ENCODE measurements at places on chromosomes 2 and 18. TPM values are rescaled to one million over a fixed set of nuclear protein-coding genes. Genes with fewer than 3 reads are reported as not detected.

Gene KCNIP3
- total RNA-seq = 25.6 TPM

Gene MAL
- total RNA-seq = not detected

Gene FBXO15
- total RNA-seq = not detected

Gene ASTL
- total RNA-seq = not detected

Gene WNT6
- not detected for total RNA-seq

Gene ZNF385B
- total RNA-seq = under 0.01 TPM

Gene CHMP1B
- total RNA-seq = 47.0 TPM

Gene SH3BP4
- total RNA-seq = 214 TPM

Gene CIB4
- total RNA-seq = not detected
